Stimulated activated CD4-positive, alpha-beta T cell treated with anti-CD3 and anti-CD28 coated beads, TNF-alpha, amount 100 ng/mL, for 1 hour (primary cell): ENCODE measurements at places on chromosomes 6 and 20.

DNA sequence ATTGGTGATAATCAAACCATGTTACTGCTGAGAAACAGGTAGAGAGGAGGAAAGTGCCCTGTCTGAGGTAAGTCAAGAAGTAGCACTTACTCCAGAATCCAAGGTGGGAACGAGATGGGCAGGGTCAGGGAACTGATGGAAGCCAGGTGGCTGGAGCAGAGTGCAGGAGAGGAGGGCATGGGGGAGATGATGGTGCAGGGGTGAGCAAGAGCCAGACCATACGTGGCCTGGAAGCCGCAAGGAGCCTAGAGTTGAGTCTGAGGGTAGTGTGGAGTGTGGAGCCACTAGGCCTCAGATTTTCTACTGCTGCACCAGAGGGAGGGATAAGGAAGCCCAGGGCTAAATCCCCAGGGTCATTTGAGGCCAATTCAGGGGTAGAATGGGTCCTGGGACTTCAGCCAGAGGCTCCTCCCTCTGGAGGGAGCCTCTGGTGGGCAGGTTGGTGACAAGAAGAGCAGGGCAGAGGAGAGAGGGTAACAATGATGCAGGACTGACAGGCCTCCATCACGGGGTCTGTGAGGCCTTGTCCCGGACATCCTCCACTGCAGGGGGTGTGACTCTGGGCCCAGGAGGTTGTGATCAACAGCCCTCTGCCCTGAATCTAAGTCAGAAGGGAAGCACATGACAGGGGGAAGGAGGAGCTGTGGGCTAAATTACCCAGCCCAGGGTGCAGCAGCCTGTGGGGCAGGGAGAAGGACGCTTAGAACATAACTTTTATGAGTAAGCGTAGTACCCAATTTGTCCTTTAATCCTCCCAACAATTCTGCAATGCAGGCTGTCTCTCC lies 28.7 kb downstream of the COX4I2 start:
- no peak for DNase-seq

DNA sequence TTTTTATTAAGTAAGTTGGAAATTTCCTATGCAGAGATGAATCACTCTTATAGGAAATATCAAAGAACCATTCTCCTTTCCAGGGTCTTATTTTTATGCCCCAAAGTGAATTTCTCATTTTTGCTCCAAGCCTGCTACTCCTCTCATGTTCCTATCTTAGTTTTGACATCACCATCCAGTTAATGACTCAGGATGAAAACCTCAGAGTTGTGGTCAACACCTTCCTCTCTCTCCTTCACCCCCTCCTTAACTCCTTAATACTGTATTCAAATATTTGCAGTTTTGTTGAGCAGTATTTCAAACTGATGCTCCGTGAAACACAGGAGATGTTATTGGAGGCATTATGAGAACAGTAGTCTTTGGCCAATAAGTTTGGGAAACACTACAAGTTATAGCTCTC lies 64.1 kb downstream of the NRN1 start:
- DNase-seq: no peak

GRCh38 chr20:44643596-44644229 lies 7.8 kb downstream of the ADA start:
- DNase-seq: no peak

DNA sequence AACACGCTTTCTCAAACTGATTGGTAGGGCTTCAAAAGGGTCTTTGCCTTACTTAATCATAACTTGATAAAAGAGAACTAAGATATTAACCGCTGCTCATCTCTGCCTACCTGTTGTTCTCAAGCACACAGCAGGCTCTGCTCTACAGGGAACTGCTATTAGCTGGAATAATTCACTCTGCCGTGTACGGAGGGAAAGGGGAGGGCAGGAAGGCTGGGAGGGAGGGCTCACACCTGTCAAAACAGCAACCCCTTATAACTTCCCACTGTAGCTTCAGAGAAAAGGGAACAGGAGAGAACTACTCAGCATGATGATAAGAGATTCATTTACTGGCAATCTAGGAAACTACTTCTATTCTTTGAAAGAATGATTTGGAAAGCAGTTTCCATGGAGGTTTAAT lies 75.1 kb downstream of the ZMYND8 start:
- DNase-seq: no peak

- DNase-seq: no peak
Measured at GRCh38 chr6:51531623-51532022, 555.8 kb downstream of the PKHD1 start.

DNA sequence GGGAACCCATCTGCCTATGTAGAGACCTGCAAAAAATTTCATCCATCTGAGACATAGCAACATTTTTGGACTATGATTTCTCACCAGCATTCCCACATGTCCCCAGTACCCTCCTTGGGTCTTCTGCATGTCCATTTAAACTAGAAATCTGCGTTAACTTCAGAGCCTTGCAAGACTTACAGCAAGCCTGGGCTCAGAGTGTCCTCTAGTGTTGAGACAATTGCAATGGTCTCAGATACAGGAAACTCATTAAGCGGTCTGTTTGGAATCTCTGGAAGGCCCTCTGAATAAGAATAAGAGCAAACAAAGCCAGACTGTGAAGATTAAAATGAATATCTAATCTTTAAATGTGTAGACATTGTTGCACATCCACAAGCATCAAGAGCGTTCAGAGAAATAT lies 20.5 kb upstream of the PI3 start:
- no peak for DNase-seq

GRCh38 chr6:126033696-126034095 lies 47.4 kb downstream of the TRMT11 start:
- no peak for DNase-seq

GRCh38 chr6:43876602-43877001 lies 106.6 kb downstream of the VEGFA start:
- no peak for DNase-seq

GRCh38 chr6:155444952-155445903 lies 10.4 kb downstream of the NOX3 start:
- DNase-seq: no peak

- DNase-seq: no peak
Measured at GRCh38 chr6:77466451-77467437, 3.5 kb upstream of the HTR1B start.

- no peak for DNase-seq
Measured at GRCh38 chr20:3586093-3586492, 77.1 kb downstream of the GFRA4 start.
